ENCODE measurements at places on chromosomes 12 and 14.

DNA sequence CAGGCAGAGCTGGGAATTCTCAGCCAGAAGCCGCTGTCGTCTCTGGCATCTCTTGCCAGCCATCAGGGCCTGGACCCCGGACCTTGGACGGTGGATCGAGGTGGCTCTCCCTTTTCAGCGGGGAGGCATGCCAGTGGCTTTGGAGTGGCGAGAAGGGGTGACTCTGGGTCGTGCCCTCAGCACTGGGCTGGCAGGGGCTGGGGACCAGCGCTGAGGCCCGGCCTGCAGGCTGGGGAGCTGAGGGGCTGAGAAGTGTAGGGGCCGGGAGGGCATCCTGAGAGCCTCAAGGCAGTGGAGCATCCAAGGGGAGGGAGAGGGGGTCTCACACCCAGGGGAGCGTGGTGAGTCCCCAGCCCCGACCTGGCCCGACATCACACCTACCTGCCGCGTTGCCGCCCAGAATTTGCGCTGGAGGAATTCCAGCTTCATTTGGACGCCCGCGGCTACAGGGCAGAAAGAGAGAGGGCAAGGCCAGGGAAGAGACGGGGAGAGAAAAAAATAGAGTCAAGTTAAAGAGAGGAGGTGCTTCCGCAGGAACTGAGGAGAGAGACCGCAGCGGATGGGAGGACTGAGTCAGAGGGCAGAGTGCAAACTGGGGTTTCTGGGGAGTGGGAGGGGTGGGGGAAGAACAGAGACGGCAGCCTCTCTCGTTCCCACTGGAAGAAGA is 9.0 kb upstream of the LRTM2 start:
- no peak for DNase-seq

GRCh38 chr12:119327471-119327870 is 7.1 kb upstream of the CCDC60 start:
- DNase-seq, result no peak

GRCh38 chr12:51949342-51950030 is 2.0 kb upstream of the ACVR1B start:
- no peak for DNase-seq

DNA sequence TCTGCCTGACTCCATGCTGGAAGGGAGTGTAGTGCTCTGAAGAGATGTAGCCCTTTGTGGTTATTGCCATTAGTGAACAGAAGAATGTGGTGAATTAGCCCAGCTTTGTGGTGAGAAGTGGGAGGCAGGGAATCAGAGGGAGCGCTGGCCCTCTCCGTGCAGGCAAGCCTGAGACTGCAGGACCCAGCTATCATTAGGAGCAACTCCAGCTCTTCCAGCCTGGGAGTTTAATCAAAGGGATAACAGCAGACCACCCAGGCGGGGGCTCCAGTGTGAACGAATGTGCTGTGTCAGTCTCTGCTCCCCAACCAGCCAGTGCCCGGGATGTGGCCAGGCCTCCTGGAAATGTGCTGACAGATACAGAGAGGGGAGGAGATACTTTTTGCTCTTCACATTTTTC is 142.7 kb downstream of the TTLL5 start:
- DNase-seq, result peak; percentile 85

GRCh38 chr12:27969624-27970400 is 2.7 kb downstream of the PTHLH start:
- peak; percentile 90 for DNase-seq

DNA sequence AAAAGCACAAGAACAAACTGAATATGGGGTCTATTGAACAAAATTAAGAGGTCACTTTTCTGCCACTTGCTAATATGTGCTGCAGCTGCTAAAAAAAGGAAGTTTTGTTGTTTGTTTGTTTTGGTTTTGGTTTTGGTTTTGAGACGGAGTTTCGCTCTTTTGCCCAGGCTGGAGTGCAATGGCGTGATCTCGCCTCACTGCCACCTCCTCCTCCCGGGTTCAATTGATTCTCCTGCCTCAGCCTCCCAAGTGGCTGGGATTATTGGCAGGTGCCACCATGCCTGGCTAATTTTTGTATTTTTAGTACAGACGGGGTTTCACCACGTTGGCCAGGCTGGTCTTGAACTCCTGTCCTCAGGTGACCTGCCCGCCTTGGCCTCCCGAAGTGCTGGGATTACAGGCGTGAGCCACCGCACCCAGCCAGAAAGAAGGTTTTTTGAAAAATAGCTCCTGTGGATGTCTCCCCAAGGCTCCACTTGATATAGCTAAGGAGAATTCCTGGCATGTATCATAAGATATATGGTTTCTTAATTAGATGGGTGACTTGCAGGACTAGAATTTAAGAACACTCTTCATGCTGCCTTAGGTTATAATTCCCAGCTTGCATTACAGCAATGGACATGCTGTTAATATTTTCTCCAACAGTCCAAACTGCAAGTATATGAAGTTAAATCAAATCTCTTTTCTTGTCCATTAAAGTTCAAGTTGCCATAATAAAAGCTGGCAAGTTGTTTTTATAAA is 237.6 kb upstream of the AMIGO2 start:
- no peak for DNase-seq

- no peak for DNase-seq
Measured at GRCh38 chr12:53320352-53321195, 836 bp downstream of the AAAS start.

DNA sequence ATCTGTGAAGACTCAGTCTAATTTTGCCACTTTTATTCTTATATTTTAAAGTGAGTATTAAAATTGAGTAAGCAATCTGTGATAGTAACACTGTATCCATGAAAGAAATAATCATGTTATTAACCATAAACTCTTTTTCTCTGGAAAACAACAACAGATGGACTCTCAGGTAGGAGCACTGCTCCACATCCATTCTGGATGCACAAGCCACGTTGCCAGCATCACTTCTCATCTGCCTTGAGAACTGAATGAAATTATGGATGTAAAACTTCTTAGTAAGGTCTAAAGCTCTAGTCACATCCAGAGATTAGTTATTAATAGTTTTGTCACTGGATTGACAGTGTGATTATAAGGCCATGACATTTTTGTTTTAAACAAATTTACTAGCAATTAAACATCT is 489.1 kb upstream of the SYT1 start:
- no peak for DNase-seq

DNA sequence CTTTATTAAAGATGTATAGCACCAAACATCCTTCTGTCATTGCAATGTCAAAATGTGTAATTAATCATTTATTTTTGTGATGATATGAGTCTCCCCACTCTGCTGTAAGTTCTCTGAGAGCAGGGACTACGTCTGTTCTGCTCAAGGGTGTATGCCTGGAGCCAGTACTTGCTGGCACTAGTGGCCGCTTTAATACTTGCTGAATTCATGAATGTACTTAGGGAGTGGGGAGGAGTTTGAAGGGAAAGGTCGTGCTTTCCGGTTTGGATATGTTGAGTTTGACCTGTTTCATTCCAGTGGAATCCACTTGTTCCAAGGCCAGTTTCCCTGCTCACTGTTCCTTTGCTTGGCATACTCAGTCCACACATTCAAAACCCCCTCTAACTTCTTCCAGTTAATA is 1.9 kb upstream of the DCAF5 start:
- DNase-seq, result peak; percentile 38

- no peak for DNase-seq
Measured at GRCh38 chr12:84719997-84720396, 192.6 kb downstream of the SLC6A15 start.

- DNase-seq, result peak; percentile 25
Measured at GRCh38 chr12:81083906-81084513, 6.1 kb downstream of the ACSS3 start.

DNA sequence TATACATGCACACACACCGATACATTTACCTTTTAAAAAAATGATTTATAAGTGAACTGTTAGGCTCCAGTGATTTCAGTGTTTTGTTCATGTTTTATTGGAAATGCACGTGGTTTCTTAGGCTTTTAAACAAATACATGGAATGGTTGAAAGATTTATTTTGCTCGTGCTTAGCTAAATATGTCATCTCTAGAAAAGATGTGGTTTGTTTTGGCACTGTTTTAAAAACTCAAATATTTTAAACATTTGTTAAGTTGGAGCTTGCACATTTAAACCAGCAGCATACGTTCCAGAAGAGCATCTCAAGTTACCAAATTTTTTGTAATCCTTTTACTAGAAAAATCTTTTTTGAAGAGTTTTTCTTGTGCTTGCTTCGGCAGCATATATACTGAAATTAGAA is 44.5 kb downstream of the FOXA1 start:
- no peak for DNase-seq

GRCh38 chr12:53222806-53223261 is 9.2 kb downstream of the RARG start:
- DNase-seq, result no peak

DNA sequence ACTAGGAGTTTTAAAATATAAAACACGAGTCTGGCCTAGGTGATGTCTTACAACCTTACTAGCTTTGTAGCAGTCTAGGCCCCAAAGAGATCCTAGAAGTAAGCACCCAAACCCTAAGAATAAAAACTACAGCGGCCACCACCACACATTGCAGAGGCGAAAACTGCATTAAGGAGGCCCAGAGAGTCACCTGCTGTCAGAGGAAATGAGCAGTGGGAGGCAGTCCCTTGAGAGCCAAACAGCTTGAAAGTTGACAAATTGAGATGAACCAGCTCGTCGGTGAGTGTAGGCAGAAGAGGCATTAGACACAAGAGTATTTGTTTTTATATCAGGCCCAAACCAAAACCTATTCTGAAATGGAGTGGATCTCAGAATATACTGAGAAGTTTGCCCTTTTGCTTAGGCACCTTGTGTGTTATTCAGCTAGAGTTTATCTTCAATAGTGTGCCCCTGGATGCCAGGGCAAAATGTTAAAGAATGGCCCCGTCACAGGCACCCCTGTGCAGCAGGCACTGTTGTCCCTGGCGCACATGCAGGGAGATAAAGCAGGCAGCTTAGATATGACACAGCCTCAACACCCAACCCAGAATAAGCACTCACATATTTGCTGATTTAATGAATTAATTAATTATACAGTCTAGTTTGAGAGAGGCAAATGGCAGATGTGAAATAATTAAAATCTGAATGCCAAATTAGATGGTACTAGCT is 56.7 kb downstream of the TTC7B start:
- no peak for DNase-seq

DNA sequence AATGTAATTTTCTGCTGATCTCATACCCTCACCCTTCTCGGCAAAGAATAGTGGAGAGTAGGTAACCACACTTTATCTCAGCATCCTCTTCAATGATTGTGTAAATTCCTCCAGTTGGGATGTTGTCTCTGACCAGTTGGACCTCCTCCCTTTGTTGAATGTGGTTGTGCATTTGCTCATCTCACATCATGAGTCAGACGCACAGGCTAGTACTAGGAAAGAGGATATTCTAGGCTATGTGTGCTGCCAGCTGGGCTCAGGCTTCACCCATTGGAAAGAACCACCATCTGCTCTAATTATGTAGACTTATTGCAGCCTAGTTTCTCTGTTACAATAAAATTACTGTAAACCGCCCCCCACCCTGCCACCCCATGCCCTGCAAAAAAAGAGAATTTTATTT is 90.3 kb downstream of the LMO3 start:
- no peak for DNase-seq

DNA sequence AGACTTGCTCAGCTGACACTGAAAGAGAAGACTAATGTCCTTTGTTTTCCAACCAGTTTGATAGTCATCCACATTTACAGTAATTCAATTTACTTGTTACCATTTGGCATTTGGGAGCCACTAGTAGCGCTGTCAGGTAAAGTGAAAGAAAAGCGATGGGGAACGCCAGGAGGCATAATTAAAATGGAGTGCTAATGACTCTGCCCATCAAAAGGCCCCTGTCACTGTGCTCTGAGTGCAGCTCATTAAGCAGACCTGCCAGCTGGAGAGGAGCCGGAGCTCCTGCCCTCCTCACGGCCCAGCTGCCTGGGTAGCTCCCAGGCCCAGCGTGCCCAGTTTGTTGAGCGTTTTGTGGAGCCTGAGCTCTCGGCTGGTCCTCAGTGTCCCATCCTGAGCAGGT is 463.6 kb upstream of the CCDC196 start:
- no peak for DNase-seq

- DNase-seq, result no peak
Measured at GRCh38 chr14:78107166-78107565, 63.0 kb upstream of the NRXN3 start.

DNA sequence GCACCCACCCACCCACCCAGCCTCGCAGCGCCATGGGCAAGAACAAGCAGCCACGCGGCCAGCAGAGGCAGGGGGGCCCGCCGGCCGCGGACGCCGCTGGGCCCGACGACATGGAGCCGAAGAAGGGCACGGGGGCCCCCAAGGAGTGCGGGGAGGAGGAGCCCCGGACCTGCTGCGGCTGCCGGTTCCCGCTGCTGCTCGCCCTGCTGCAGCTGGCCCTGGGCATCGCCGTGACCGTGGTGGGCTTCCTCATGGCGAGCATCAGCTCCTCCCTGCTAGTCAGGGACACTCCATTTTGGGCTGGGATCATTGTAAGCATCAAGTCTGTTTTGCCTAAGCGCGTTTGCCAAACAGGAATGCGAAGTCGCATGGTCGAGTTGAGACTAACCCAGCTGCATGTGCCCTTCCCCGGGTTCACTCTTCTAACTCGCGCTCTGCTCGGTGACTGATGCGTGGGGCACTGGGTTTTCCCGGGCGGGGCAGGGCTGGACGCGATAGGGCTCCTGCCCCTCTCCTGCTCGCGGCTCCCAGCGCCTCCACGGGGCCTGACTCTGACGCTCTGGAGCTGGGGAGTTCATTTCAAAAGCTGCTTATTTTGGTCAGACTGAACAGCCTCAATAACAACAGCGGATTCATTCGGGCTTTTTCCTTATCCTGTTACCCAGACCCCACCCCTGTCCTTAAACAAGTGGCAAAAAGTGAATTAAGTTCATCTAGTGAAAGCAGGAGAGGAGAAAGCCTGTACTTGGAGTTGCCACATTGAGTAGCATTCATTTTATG is 458 bp downstream of the SSPN start:
- DNase-seq, result peak; percentile 58

DNA sequence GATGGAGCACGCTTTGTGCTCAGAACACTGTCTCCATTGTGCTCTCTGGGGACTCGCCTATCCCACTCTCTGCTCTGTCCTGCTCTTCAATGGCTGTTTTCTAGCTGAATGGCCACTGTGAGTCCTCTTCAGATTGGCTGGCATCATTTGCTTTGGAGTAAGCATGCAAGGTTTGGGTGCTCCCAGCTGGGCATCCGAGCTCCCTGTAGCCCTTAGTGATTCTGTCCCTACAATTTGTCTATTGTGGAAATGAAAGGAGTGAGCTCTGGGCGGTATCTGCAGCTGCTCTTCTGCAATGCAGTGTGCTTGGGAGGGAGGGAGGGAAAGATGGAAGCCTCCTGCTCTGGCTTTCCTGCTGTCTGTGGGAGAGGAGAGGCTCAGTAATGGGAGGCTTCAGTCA is 84.8 kb downstream of the SMOC1 start:
- no peak for DNase-seq

- no peak for DNase-seq
Measured at GRCh38 chr14:32319368-32320049, 9.6 kb upstream of the AKAP6 start.

DNA sequence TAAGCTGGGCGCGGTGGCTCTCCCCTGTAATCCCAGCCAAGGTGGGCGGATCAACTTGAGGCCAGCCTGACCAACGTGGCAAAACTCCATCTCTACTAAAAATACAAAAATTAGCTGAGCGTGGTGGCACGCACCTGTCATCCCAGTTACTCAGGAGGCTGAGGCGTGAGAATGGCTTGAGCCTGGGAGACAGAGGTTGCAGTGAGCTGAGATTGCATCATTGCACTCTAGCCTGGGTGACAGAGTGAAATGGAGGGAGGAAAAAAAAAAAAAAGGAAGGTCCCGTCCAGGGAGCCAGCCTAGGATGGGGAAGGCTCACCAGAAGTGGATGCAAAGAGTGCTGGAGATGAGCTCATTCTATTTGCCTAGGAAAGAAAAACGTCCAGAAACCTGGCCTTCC is 1.9 kb upstream of the CD27 start:
- DNase-seq, result no peak
